ENCODE measurements at places on chromosomes 6 and 20.

DNA sequence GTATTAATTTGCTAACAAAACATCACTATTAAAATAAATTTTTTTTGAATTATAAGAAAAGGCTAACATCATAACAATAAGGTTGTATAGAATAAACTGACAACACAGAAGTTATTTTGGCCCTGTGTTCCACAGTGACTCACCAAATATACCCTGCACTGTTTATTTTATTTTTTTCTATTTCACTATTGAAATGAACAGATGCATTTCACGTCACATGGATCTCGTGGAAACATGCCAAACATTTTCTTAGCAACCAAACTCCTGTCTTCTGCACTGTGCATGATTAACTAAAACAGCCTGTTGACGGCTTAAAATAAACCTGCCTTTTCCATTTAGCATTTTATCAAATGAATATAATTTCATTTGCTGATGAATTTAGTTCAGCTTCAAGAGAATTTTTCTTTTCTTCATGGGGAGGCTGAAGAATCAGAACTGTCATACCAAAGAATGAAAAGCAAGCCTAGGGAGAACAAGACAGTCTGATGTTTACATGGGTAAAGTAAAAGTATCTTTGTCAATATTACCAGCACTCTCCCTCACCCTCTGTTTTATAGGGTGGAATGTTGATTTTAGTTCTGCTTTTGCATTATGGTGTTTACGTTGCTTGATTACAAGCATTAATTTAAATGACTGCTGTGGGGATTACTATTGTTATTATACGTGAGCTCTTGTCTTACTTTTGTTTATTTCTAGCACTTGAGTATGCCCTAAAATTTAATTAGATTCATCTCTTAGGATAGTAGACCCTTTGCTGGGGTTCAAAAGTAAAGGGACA is 115.3 kb downstream of the LCA5 start:
- DNase-seq = peak; percentile 94

DNA sequence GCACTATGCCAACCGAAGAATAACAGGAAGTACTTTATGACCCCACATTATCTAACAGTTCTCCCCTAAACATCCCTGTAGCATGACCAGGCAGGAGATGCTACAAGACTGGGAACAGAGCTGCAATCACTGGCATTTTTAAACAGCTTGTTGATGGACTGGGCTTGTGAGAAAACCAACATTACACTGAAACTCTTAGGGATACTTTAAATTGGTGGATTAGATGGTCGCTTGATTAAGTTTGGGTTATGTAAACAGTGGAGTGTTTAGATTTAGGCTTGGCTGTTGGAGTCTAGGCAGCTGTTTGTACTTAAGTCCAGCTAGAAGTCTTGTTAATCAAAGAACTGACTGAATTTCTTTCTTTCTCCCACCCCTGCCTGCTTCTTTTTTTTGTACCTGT is 234.1 kb upstream of the BMP2 start:
- DNase-seq = peak; percentile 85

- DNase-seq = peak; percentile 95
Measured at GRCh38 chr6:145247692-145248419, 487.5 kb downstream of the EPM2A start.

DNA sequence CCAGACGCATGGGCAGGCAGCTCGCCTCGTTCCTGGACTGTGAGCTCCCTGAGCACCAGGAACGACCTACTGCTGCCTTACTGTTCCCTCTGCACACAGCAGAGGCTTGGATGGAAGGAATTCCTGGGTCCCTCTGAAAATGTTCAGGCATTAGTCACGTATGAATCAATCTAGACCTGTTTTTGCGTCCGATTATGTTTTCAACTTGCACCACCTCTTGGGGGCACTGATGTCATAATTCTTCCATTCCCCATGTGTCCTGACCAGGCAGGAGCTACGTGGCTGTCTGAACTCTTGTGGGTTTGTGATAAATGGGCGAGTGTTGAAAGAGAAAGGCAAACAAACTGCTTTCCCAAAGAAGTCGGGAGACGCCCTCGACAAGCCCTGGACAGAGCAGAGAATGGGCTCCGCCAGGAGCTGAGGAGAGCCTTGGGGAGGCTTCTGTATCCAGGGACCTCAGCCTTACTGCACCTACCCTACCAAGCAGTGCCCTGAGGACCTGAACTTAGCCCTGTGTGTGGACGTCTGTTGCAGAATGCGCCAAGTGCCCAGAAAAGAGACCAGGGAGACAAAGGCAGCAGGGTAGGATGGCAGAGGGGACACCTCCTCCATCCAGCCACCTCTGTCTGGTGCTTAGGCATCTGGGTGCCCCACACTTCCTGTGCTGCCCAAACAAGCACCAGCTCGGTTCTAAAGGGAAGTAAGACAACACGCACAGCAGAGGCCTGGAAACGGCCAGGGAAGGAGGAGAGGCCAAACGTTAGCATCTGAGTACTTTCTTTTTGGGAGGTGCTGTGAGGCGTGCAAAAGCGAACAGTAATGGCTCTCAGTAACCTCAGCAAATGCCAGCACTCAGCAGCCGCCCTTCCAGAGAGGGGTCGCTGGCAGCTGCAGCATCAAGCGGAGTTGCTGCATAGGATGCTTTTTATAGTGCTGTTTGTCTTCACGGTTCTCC is 124.2 kb downstream of the LY86 start:
- peak; percentile 79 for DNase-seq

DNA sequence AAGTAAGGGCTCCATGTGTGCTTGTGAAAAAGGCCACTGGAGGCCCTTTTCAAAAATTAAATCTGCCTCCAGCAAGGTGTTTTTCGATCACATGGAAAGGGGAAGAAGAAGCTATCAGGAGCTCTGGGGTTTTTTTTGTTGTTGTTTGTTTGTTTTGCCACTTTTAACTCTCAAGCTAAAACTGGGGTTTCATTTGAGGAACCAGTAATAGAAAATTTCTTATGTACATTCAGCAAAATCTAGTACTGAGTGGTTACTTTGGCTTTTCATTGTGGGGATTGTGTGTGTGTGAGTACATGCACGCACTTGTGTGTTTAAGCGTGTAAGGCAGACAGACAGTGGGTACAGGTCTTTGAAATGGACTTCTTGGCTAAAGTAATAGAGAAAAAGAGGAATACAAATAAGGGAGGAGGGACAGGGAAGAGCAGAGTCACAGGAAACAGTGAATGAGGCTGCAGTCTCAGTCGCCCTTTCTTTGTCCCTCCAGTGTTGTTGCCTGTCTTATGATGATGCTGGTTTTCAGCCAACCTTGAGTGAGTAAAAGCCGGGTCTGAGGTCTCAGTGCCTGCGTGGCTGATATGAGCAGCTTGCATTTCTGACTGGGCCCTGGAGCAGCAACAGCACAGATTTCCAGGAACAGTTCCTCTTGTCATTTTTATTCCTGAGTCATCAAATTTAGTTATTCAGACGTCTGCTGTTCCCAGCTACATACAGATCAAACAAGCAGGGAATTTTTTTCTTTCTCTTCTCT is 26.2 kb downstream of the SLC16A10 start:
- peak; percentile 69 for DNase-seq
